ENCODE measurements at places on chromosomes 12 and 14.

- DNase-seq: no peak
Observed at GRCh38 chr12:44582521-44582920, 293.6 kb downstream of the NELL2 start.

DNA sequence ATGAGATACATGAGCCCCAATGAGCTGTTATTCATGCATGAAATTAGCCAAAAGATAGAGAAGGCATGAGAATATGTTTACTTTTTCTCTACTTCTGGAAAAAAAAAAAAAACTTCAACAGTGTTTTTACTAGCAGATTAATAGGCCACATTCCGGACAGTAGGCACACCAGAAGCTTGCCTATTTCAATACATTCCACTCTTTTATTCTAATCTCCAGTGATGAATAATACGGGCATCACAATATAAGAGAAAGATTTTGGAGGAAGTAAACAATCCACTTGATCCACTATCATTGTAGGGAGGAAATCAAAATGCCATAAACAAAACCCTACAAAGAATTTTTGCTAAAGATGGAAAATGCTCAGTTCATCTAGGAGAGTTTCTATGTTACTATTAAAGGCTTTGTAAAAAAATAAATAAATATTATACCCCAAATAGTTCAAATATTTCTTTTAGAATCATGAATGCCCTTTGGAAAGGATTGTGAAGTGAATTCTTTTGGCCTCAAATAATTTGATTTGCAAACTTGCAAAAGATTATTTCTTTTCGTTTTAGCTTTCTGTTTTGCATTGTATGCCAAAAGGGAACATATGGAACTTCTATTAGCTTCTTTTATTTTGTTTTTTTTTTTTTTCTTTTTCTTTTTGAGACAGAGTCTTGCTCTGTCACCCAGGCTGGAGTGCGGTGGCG is 232.6 kb downstream of the EPS8 start:
- DNase-seq: no peak

- no peak for DNase-seq
Observed at GRCh38 chr12:57237932-57238853, 8.7 kb downstream of the SHMT2 start.

DNA sequence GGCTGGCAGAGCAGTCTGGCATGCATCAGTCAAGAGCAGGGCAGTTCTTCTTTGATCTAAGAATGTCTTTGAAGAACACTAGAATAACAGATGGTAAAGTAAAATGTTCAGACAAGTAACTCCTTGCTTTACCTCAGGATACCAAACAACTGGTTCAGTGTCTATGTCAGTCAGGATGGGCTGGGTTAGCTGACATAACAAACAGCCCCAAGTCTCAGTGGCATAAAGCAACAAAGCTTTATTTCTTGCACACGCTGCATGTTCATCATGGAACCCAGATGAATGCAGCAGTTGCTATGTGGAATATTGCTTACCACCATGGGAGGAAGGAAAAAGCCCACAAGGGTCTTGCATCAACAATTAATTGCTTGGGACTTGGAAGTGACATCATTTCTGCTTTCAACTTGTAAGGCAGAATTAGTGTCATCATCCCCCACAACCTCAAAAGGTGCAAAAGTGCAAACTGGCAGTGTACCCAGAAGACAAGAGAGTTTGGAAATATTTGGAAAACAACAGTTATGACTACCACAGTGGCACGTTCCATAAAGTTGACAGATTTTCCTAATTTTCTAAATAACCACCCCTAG is 21.2 kb downstream of the GPRC5D start:
- no peak for DNase-seq

GRCh38 chr14:73760598-73761586 is 46.7 kb upstream of the PNMA1 start:
- DNase-seq: no peak

GRCh38 chr12:12546314-12546772 is 16.3 kb downstream of the DUSP16 start:
- no peak for DNase-seq

DNA sequence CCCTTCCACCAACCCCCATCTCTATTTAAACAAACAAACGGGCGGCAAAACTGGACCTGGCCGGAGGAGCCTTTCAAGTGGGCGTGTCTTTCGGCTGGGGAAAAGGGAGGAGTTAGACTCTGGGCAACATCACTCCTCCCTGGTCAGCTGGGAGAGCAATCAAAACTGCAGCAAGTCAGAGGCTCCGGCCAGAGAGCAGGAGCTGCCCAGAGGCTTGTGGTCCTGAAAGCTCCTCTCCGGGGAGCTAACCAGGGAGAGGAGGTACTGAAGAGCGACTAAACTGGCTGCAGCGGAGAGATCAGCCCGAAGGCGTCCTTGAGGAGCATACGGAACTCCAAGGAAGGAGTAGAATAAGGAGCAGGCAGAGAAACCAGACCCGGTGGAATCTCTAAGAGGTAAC is at the start of gene NEUROD4:
NEUROD4 (plus strand) TSS at position 191 of the 400 bp plus-strand sequence. CDS start 6,466 bp downstream, outside the sequence.
- DNase-seq: no peak

GRCh38 chr12:88367231-88367630 is 213.0 kb downstream of the KITLG start:
- no peak for DNase-seq

GRCh38 chr14:78355109-78355508 is 184.9 kb downstream of the NRXN3 start:
- DNase-seq: no peak

- DNase-seq: no peak
Observed at GRCh38 chr14:24443053-24443665, 583 bp upstream of the SDR39U1 start.

DNA sequence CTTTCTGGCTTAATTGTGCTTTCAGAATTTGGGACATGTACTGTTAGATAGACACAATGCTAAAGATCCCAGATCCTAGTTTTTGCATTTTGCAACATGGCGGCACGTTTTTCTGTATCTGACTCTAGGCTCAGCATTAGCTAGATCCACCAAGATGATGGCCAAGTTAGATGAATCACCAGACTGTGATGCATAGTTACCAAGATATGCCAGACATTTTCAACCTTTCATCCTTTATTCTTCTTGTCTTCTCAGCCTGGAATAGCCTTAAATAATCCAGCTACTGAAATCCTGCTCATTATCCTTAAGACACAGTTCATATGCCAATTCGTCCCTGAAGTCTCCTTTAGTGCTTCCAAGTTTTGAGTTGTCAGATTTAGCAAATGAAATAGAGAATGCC is 144.9 kb upstream of the CRY1 start:
- no peak for DNase-seq

DNA sequence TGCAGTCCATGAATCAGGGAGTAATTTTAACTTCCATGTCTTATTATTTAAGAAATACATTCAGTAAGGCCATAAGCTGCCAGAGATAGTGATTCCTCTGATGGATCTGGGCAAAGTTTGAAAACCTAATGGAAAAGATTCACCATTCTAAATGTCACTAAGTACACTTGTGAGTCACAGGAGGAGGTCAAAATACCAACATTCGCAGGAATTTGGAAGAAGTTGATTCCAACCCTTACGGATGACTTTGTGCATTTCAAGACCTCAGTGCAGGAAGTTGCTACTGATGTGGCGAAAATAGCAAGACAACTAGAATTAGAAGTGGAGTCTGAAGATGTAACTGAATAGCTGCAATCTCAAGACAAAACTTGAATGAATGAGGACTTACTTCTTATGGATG is 69.8 kb downstream of the OSBPL8 start:
- no peak for DNase-seq

DNA sequence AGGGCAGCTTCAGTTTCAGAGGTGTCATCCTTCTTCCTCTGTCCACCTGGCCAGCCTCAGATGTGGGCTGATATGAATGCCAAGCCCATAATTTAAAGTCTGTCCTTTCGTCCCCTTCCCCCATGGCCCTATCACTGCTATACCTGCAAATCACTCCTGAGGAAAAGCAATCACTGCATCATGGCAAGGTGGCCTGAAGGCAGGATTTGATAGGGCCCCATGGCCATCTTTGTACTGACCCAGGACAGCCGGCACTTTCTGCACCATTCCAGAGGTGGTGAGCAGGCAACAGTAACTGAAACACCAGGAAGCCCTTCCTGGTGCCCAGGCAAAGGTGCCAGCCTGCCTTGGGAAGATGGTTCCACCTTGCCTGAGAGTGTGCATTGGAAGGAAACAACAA is 60.8 kb downstream of the ANO2 start:
- DNase-seq: no peak

- no peak for DNase-seq
Observed at GRCh38 chr14:34211732-34212131, 250.3 kb downstream of the SPTSSA start.

DNA sequence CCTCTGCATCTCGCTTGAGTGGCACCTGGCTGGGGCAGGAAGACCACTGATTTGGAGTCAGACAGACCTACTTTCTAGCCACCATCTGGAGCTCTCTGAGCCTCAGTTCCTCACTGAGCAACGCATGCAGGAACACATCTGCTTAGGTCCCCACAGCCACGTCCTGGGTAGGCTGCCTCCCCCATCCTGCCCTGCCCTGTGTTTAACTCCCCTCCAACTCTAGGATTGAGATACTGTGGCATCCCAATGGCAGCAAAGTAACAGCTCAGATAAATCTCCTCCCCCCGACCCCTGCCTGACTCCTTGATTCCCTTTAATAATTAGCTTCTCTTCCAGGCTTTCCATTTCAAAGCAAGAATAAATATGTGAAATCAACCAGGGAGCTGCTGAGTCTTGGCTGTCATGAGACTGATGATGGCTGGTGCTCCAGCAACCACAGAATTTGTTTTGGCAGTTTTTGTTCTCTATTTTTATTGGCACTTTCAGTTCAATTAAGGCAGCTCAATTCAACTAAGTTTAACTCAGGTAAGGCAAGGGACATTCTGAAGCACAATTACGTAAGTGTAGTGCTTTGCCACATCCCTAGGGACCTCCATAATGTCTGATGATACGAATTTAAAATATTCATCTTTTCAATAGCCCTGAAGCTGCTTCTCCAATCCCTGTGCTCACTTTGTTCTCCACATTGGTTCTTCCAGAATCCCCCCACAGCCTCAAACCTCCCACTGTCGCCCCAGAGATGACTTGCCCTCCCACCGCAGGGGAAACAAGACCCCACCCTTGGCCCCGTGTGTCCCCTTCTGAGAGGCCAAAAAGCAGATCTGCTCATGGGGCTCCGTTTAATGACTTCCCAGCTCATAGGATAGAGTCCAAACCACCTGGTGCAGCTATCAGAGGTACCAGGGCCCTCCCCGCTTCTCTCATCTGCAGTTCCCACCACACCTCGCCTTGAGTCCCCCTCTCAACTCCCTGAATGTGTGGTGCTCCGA is 58.2 kb downstream of the ESR2 start:
- no peak for DNase-seq

GRCh38 chr14:33098016-33098415 is 159.3 kb downstream of the NPAS3 start:
- no peak for DNase-seq

- peak; percentile 15 for DNase-seq
Observed at GRCh38 chr14:55446127-55446736, 5.8 kb upstream of the TBPL2 start.

- DNase-seq: no peak
Observed at GRCh38 chr12:92468358-92469020, 234.3 kb upstream of the PLEKHG7 start.

DNA sequence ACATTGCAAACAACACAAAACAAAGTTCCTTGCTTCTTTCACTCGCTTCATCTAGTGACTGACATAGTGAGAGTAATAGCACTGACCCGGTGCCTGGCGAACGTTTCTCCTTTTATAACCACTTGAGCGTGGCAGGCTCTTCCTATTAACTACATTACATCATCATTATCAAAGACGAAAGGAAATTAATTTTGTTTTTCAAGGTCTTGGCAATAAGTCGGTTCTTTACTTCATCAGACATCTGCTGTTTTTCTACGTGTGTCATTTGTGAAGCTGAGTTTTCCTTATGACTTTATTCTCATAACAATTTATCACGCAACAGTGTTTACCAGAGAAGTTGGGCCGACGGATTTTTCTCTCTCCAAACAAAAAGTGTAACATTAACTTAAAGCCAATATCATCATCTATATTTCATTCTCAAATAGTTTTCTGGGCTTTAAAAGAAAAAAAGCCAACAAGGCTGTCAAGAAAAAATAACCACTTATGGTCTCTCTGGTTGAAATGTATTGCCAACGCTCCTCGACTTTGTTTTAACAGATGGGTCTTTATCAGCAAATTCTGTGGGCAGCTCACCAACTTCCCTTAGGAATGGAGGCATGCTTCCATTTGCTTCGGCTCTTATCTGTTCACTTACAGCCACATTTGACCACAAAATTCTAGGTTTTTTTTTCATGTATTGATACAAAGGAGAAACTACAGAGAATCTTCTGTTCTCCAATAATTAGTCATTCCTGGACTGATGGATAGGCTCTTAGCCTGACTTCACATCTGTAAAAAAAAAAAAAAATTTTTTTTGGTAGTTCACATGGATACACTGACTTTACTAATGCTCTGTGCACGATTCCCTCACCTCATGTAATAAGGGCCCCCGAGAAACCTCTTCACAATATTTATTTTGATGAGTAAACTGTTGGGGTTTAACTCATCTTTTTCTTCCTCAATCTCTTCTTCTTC is 97.1 kb upstream of the CDKN3 start:
- DNase-seq: no peak

- no peak for DNase-seq
Observed at GRCh38 chr12:59834659-59835474, 239.0 kb downstream of the SLC16A7 start.

DNA sequence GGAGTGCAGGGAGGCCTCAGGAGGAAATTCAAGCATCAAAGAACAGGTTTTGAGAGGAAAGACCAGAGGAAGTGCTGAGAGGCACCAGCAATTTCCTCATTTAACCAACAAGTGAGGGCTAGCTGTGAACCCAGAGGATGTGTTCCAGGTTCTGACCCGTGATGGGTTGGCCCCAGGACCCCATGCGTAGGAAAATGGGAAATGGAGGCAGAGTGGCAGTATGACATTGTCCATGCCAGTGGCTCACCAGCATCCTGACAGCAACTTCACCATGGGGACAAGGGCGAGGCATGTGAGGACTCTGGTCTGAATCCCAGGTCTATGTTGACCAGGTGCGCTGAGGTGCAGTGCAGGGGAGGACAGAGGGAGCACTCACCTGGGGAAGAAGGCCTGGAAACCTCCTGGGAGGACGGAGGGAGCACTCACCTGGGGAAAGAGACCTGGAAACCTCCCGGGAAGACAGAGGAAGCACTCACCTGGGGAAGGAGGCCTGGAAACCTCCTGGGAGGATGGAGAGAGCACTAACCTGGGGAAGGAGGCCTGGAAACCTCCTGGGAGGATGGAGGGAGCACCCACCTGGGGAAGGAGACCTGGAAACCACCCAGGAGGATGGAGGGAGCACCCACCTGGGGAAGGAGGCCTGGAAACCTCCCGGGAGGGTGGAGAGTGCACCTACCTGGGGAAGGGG is 6.7 kb upstream of the CACNA2D4 start:
- DNase-seq: no peak

- DNase-seq: no peak
Observed at GRCh38 chr14:29353513-29353912, 574.1 kb downstream of the PRKD1 start.

DNA sequence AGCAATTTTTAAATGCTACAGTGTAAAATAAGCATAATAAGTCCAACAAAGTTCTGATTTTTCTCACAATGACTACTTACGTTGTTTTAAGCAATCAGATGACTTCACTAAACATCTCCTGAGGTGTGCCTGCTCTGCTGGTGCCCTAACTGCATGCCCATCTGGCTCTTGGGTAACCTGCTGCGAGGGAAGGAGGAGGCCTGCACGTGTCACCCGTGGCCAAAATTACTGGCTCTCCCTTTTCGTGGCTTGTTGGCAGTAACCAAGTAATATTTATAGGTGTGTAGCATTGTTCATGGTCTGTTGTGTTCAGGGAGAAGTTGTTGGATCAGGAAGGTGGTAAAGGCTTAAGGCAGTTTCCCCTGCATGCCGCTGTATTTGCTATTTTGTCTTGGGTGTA is 6.3 kb upstream of the NFKBIA start:
- DNase-seq: no peak

- DNase-seq: no peak
Observed at GRCh38 chr12:107122452-107122958, 29.2 kb upstream of the CRY1 start.

- DNase-seq: no peak
Observed at GRCh38 chr14:81805785-81806184, 272.1 kb upstream of the SEL1L start.

All from stimulated activated CD4-positive, alpha-beta T cell treated with anti-CD3 and anti-CD28 coated beads, Interleukin-1b, Interleukin-23, amount 100 ng/mL, for 1 hour (primary cell).